ENCODE measurements at places on chromosomes 1 and 21.
A peak's percentile ranks its signal among the peaks of the same experiment; 100 is the strongest.

- no peak for DNase-seq
Measured at GRCh38 chr21:46114963-46115362, 17.1 kb downstream of the COL6A2 start.

GRCh38 chr21:28906841-28907240, 85.8 kb downstream of the LTN1 start:
- no peak for DNase-seq

DNA sequence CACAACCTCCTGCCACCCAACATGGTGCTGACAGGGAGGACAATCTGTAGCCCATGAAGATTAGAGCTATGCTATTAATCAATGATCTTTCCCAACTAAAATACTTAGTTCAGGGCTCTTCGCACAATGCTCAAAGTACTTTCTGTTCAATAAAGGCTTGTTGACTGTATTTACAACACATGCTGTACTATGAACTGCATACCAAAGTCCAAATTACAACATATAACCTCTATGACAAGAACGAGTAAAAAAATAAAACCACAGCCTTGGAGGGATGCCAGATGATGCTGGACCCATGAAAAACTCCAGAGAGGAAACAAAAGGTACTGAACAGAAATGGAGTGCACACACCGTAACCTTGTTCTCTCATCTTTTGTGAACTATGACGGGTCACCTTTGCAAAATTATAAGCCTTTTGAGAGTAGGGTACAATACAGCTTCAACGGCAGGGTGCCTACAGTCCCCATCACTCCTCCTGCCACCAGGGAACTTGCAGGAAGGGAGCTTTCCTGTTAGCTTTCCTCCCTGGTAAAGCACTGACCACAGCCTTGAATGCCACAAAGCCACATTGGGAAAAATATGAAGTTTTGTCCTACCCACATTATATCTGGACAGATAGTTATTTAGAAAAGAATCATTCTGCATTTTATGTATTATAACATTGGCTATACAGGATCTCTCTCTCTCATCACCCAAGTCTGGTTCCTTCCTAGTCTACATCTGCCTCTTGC, 175.6 kb downstream of the NRIP1 start:
- peak; percentile 66 for DNase-seq

- no peak for DNase-seq
Measured at GRCh38 chr21:33411949-33412430, 8.8 kb downstream of the IFNGR2 start.

DNA sequence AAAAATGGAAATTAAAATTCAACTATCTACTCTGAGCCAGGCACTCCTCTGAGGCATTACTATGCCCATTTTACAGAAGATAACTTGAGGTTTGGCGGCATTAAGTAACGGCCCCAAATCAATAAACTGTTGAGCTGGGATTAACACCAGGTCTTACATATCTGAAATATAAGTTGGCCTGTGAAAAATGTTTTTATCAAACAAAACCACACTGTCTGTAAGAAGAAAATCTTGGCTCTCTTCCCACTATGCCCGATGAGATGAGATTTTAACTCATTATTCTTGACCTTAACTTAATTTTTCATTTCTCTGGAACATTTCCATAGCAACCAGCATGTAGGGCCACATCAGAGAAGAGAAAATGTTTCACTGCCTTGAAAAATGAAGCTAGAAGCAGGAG, 21.8 kb downstream of the RC3H1 start:
- DNase-seq = peak; percentile 30

GRCh38 chr1:167013108-167013929, 24.2 kb downstream of the MAEL start:
- DNase-seq = no peak

DNA sequence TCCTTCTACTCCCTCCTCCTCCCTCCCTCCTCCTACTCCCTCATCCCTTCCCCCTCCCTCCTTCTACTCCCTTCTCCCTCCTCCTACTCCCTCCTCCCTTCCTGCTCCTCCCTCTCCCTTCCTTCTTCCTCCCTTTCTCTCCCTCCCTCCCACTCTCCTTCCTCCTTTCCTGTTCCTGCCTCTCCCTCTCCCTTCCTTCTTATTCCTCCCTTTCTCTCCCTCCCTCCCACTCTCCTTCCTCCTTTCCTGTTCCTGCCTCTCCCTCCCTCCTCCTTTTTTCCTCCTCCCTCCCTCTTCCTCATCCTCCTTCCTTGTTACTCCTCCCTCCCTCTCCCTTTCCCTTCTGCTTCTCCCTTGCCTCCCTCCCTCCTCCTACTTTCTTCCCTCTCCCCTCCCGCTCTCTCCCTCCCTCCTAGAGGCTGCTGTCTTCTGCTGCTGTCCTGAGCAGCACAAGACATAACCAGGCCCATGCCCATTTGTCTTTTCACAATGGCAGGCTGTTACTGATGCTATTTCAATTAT, 41.1 kb downstream of the WNT9A start:
- DNase-seq = no peak

DNA sequence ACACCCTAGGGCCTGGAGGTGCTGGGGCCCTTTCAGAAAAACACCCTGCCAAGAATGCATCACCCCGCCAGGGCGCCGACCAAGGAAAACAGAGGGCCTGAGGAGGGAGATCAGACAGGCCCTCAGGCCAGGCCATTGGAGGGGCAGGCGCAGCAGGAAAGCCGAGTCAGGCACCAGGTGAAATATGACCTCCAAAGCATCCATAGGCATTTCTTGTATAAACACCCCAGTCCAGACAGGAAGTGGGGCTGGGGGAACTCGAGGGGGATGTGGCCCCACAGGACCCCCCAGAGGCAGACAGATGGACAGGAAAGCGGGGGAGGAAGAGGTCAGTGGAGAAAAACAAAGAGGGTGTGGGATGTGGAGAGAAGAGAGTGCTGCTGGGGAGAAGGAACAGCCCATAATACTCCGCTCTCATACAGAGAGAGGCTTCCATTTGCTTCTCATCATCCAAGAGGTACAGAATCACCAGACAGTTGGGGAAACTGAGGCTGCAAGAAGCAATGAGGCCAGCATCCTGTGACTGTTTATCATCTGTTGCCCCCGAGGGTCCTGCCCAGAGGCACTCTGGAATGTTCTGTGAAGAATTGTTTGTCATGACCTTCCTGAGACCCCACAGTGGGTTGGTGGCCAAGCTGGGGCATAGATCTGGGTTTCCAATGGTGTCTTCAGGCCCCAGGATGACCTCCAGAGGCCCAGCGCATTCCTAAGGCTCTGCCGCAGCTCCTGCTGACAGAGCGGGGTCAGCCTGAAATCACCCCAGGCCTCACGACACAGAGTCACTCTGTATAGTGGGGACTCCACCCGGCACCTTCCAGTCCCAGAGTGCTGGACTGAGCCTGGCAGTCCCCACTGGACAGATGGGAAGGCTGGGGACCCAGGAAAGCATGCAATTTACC, 18.0 kb downstream of the TRIM62 start:
- DNase-seq = peak; percentile 49

DNA sequence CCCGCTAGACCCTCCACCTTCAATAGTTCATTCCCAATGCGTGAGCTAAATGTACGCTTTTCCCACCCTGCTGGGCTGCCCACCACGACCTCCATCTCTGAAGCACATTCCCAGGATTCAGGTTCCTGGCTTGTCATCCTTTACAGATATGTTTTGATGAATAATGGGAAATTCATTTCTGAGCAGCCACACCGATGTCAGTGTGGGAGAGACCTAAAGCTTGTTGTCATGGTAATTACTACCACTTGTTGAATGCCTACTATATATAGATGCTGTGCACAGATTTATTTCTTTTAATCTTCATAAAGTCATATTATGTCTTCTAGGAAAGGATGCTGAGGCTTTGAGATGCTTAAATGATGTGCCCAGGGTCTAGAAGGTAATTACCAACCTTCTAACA, 8.0 kb downstream of the RCSD1 start:
- DNase-seq = no peak

GRCh38 chr1:231240531-231240882, 505 bp upstream of the GNPAT start:
- DNase-seq = no peak

DNA sequence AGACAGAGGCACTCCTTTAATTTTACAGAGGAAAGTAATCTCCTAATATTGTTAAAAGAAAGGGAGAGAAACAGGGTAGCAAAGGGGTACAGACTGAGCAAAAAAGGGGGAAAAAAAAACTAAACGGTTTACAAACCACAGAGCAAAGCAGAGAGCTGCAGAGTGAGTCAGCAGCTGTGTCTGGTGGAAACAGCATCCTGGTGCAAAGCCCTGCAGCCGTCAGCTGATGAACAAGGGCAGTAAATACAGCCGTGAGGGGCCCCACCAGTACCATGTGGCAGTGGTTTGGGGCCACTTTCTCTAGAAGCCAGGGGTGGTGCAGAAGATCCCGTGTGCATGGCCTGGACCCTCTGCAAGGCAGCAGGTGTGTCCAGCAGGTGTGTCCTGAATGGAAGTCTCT, 111.3 kb downstream of the ERG start:
- DNase-seq = peak; percentile 33

GRCh38 chr1:234913771-234914170, 214.9 kb downstream of the TOMM20 start:
- no peak for DNase-seq

DNA sequence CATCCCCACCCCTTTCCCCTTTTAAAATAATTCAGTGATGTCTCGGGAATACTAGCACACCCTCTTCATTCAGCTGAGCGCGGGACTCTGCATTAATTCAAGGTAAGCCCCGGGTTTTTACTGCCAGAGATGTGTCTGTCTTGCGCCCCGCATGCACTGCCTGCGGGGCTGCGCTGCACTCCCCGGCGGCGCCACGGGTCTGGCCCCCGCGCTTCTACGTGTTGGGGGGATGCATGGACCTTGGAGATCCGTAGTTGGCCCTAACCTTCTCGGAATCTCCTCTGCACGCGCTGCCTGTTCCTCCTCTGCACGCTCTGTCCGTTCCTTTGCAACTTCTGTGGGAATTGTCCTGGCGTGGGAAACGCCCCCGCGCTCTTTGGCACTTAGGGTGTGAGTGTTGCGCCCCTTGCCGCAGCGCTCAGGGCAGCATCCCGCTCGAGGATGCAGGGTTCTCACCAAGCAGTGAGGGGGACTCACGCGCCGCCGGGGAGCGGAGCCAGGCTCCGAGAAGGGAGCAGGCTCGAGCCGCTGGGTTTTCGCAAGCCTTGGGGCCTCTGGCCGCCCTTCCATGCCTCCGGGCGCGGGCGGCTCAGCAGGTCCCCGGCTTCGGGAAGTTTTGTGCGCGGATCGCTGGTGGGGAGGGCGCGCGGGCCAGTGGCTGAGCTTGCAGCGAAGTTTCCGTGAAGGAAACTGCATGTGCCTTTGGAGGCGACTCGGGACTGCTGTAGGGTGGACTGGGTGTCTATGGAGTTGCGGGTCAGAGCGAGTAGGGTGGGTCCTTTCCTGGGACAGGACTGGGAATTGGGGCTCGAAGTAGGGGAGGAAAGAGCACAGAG, 165.1 kb upstream of the CACNA1E start:
- no peak for DNase-seq

Data from fibroblast of skin of scalp (primary cell).